ENCODE measurements at places on chromosomes 16 and 17. TPM values are rescaled to one million over a fixed set of nuclear protein-coding genes. Genes with fewer than 3 reads are reported as not detected.

- DNase-seq, result no peak
Observed at GRCh38 chr17:5203178-5203907, 11.7 kb upstream of the ZNF594 start.

DNA sequence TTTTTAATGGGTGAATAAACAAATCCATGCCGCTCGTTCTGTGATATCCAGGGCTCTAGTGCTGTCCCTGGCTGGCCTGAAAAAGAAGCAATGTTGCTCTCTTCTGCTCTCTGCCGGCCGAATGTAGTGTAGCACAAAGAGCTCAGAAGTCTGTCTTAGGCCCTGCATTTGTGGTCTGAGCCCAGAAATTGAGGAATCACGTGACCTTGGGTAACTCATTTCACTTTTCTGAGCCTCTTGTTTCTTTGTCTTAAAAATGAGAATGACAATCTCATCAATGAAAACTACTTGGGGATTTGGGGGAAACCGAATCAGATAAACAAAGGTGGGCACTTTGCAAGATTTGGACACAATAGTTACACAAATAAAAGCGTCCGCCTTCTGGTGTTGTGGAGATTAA lies 381.6 kb upstream of the ASIC2 start:
- DNase-seq, result peak; percentile 78

GRCh38 chr17:77099997-77100396 lies 40.8 kb upstream of the SEC14L1 start:
- DNase-seq, result peak; percentile 89

- peak; percentile 89 for DNase-seq
Observed at GRCh38 chr17:50564916-50565315, 4.4 kb downstream of the CACNA1G start.

- DNase-seq, result no peak
Observed at GRCh38 chr16:17162560-17162959, 308.2 kb downstream of the XYLT1 start.

The TLCD1 gene
- 2.4 TPM for total RNA-seq

The C17orf107 gene
- 3.3 TPM for total RNA-seq

The NECAB2 gene
- total RNA-seq, result 1.8 TPM

The ANKRD40CL gene
- not detected for total RNA-seq

The TRIM72 gene
- 0.03 TPM for total RNA-seq

The MGAT5B gene
- 0.12 TPM for total RNA-seq

The CHD9NB gene
- total RNA-seq, result 0.80 TPM
